ENCODE measurements at places on chromosomes 6 and 20.

DNA sequence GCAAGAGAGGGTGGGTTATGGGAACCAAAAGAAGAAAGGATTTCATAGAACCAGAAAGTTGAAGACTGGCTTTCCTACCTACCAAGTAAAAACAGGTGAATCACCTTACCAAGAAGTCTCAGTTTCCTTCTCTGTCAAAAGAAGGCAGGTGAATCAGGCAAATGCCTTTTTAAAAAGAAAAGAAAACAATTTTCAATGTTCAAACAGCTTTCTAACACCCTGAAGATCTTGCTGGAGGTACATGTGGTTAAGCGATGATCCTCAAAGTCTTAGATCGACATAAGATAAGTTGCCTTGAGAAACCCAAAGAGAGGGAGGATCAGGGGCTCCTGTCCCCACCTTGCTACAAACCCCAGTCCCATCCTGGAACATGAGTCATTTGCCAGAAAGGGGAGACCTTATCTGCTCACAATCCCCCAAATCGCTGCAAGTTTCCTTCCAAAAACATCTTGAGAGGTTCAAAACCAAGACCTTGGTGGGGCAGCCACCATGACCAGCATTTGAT lies 71.6 kb downstream of the NFATC2 start:
- no peak for DNase-seq

DNA sequence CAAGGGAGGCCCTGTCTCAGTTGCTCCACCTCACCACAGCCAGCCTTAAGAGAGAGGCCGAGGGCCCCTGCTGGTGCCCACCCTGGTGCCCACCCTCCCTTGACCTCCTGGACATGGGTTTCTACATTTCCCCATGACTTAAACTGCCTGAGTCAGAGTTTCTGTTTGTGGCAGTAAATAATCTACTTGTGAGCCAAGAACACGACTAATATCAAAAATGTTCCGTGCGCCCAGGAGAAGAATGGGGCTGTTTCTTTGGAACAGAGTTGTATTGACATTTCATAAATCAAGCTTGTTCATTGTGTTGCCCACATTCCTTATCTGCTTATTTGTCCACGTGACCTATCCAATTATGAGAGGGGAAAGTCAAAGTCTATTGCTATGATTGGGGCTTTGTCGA lies 143.5 kb downstream of the ANKRD60 start:
- DNase-seq: no peak

DNA sequence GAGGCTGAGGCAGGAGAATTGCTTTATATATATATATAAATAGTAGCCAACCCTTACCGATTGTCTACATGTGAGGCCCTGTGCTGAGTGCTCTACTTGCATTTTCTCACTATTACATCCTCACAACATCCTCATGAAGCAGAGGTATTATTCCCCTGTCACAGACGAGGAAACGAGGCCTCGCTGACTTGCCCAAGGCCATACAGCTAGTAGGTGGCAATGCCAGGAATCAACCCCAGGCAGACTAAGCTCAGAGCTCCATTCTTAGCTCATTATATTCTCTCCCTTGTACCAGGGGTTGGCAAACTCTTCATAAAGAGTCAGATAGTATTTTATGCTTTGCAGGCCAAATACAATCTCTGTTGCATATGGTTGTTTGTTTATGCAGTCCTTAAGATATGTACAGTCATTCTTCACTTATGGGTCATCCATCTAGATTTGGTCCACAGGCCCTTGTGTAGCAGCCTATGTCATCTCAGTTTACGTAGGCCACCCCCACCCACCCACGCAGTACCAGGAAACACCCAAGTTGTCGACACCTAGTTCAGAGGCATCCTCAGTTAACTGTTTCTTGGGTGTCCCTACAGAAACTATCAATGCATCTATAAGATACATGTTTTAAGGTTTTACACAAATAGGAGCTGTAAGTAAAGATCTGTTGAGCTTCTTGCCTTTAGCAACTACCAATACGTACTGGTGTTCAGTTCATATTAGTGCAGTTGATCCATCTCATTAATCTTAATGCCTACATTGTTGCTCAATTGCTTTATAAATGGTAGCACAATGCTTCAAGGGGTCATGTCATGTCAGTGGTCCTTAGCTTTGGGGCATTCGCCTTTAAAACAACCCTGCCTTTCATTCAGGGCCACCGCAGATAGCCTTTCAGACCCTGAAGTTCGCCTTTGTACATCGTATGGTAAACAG lies 3.0 kb downstream of the CASS4 start:
- no peak for DNase-seq

DNA sequence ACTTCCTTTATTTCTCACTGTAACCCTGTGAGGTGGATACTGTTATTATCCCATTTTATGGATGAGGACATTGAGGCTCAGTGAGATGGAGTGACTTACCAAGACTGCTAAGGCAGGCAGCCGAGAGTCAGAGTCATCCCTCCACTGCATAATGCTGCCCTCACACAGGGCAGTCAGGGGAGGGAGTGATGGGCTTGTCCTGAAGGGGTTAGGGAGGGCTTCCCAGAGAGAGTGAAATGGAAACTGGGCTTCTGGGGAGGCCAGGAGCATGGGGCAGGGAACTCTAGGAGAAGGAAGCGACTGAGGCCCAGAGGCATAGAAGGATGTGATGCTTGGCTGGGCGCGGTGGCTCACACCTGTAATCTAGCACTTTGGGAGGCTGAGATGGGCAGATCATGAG lies 31.1 kb downstream of the TM9SF4 start:
- DNase-seq: no peak

GRCh38 chr6:73006146-73006545 lies 219.2 kb downstream of the KHDC1L start:
- DNase-seq: no peak

- peak; percentile 27 for DNase-seq
Measured at GRCh38 chr20:7980332-7981046, 39.1 kb downstream of the TMX4 start.

DNA sequence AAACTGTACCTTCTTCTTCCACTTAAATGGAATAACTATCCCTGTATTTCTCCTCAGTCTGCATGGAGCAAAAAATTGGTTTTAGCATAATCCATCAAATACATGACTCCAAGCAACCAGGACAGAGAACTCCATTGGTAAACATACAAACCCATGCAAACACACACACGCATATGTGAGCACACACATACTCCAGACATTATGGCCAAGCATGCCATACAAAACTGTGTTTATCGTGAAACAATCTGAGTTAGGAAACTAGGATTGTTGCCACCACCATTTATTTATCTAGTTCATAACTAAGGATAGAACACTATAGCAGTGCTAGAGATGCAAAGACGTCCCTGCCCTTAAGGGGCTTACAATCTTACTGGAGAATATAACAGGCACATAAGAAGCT lies 206.0 kb upstream of the SHLD1 start:
- DNase-seq: no peak

- DNase-seq: no peak
Measured at GRCh38 chr6:134345789-134346188, 27.9 kb upstream of the SGK1 start.

GRCh38 chr6:89111933-89112332 lies 5.9 kb downstream of the SRSF12 start:
- DNase-seq: no peak

- DNase-seq: no peak
Measured at GRCh38 chr6:5956939-5957338, 49.8 kb downstream of the NRN1 start.

DNA sequence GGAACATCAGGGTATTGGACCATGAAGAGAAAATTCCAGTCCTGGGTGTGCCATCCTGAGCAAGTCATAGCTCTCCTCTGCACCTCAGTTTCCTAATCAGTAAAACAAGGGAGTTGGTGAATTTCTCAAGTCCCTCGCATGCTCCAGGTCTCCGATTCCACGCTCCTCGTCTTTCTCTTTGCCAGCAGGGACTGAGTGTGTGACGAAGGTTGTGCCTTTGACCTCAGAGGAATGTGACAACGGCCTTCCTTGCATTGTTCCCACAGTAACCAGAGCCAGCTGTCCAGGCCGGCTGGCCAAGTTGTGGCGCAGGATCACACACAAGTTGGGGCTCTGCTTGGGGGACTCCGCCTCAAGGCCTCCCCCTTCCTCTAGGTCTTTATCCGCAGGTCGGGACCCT lies 217.3 kb downstream of the ATXN1 start:
- DNase-seq: no peak

- no peak for DNase-seq
Measured at GRCh38 chr6:88166493-88167351, 575 bp upstream of the CNR1 start.

- no peak for DNase-seq
Measured at GRCh38 chr6:77587963-77588362, 64.9 kb upstream of the MEI4 start.

DNA sequence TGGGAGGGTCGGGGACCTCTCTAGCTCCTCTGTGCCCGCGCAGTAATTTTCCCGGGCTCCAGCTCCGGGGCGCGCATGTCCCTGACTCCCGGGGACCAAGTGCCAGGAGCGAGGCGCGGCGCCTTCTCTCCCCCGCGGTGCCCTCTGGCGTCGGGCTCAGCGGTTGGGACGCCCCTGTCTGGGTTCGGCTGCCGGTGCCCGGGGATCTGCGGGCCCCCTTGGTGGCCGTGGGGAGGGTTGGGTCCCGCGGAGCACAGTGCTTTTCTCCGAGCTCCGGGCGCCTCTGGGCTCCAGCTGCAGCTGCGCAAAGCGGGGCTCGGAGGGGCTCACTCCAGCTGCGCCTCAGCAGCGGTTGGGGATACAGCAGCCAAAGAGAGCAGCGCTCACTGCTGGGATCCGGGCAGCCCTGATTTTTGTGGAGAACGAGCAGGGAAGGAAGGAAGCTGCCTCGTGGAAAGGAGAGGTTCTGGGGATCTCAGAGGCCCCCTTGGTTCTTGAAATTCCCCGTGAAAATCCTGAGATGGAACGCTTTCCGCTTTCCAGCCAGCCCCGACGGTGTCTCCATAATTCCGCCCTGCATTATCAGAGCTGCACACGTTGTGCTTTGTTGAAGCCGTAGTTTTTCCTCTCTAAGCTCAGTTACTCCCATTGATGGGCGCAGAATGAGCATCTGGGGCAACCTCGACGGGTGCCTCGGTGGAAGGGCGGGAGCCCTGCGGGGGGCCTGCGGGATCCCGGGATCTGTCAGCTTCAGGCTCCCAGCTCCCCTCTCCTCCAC lies 861 bp downstream of the PPP1R14C start:
- no peak for DNase-seq

- no peak for DNase-seq
Measured at GRCh38 chr6:44511126-44511525, 123.6 kb downstream of the CDC5L start.

GRCh38 chr20:56630086-56630493 lies 984 bp downstream of the TFAP2C start:
- peak; percentile 99 for DNase-seq

- DNase-seq: no peak
Measured at GRCh38 chr20:58905236-58905635, 52.7 kb downstream of the GNAS start.

- DNase-seq: no peak
Measured at GRCh38 chr6:129517288-129517687, 192.7 kb downstream of the ARHGAP18 start.

GRCh38 chr6:169210611-169211010 lies 43.0 kb downstream of the THBS2 start:
- no peak for DNase-seq

DNA sequence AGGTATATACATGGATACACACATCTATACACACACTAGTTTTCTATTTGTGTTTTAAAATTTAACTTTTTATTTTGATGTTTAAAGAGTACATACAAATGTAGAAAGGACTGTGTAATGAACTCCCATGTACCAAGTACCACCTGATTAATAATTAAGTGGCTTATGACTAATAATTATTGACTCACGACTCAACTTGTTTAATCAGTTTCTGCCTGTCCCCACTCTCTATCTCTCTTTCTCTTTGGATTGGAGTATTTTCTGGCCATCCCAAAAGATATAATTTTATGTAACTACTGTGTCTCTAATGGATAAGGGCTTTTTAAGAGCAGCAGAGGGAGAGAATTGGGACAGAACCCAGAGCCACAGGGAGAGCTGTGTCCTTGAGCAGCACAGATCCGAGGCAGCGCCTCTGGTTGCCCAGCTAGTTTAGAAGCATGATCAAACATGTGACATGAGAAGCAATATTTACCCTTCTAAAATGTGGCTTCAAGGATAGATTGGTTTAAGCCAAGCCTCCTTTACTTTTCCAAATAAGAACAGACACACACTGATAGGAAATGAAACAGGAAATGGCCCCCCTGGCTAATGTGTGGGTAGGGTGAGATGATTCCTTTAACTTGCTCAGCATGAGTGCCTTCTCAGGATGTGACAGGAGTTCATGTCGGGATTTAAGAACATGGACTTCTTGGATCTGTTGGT lies 81.0 kb downstream of the ERMARD start:
- DNase-seq: no peak

DNA sequence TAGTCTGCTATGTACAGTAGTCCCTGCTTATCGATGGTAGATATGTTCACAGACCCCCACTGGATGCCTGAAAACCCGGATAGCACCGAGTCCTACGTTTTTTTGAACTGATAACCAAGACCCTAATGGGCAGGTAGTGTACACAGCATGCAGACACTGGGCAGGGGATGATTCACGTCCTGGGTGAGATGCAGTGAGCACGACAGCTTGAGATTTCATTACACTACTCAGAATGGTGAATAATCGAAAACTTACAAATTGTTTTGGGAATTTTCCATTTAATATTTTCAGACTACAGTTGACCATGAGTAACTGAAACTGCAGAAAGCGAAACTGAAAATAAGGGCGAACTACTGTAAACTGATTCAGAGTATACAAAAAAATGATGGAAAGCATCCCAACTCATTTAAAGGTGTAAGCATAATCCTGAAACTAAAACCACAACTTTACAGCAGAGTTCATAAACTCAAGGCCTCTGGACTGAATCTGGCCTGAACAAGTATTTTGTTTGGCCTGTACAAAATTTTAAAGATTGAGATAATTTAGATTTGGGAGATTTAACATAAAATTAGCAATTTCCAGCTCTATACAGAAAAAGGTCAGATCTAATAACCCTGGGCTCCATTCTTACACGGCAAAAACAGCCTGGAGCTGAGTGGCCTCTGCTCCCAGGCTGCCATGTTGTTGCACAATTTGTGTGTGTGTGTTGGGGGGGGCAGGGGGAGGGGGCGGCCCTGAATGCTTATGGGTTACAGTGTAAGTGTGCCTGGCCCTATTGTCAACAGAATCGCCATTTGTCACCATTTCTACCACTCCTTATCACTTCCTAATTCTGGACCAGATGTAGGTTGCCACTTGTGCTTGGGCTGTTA lies 34.9 kb downstream of the RNF24 start:
- peak; percentile 60 for DNase-seq
